Smooth muscle cell of trachea (primary cell): ENCODE measurements at places on chromosomes 6 and 20. TPM values are rescaled to one million over a fixed set of nuclear protein-coding genes. Genes with fewer than 3 reads are reported as not detected.

Gene FAM83C
- not detected in 2 replicates for total RNA-seq

Gene MGME1
- total RNA-seq, result 6.9 and 24.1 TPM in 2 replicates

Gene FAM110A
- total RNA-seq, result 3.9 and 4.1 TPM in 2 replicates

Gene SLC12A5
- total RNA-seq, result 0.17 TPM in 1 of 2 replicates, not detected in the other

Gene COL12A1
- 506 and 524 TPM in 2 replicates for total RNA-seq

Gene CST4
- total RNA-seq, result not detected in 2 replicates

Gene MTG2
- total RNA-seq, result 25.8 and 27.1 TPM in 2 replicates

Gene RAET1L
- not detected in 2 replicates for total RNA-seq

Gene SYCP2L
- not detected in 2 replicates for total RNA-seq

Gene FUT9
- total RNA-seq, result not detected in 2 replicates

Gene ZNF391
- total RNA-seq, result 1.8 and 2.3 TPM in 2 replicates

Gene NDRG3
- total RNA-seq, result 30.3 and 32.3 TPM in 2 replicates

Gene TCP1
- total RNA-seq, result 273 and 275 TPM in 2 replicates

Gene HLA-DQB2
- not detected in 2 replicates for total RNA-seq

Gene PBOV1
- not detected in 2 replicates for total RNA-seq
